T-helper 1 cell (primary cell): ENCODE measurements at places on chromosomes 5 and 9.

- DNase-seq = no peak
Measured at GRCh38 chr5:14326035-14326903, 183.1 kb downstream of the TRIO start.

- DNase-seq = no peak
Measured at GRCh38 chr9:99199938-99200539, 21.7 kb downstream of the ALG2 start.

- DNase-seq = no peak
Measured at GRCh38 chr5:158406884-158407823, 548.2 kb upstream of the CLINT1 start.

DNA sequence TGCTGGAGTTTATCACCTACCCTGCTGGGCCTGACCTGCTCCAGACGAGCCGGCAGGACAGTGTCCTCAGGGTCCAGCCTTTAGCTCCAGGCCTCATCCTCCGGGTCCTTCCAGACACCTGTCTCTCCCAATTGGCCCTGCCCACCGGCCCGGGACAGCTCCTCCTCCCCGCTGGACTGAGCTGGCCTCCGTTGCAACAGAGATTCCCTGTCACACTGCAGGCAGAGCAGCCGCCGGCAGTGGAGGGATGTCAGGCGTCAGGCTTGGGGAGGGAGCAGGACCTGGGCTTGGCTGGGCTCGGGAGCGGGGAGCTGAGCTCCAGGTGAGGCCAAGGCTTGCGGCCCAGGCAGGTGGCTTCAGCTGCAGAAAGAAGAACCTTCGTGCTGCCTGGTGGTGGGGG lies 1.7 kb downstream of the KCNT1 start:
- DNase-seq = no peak

DNA sequence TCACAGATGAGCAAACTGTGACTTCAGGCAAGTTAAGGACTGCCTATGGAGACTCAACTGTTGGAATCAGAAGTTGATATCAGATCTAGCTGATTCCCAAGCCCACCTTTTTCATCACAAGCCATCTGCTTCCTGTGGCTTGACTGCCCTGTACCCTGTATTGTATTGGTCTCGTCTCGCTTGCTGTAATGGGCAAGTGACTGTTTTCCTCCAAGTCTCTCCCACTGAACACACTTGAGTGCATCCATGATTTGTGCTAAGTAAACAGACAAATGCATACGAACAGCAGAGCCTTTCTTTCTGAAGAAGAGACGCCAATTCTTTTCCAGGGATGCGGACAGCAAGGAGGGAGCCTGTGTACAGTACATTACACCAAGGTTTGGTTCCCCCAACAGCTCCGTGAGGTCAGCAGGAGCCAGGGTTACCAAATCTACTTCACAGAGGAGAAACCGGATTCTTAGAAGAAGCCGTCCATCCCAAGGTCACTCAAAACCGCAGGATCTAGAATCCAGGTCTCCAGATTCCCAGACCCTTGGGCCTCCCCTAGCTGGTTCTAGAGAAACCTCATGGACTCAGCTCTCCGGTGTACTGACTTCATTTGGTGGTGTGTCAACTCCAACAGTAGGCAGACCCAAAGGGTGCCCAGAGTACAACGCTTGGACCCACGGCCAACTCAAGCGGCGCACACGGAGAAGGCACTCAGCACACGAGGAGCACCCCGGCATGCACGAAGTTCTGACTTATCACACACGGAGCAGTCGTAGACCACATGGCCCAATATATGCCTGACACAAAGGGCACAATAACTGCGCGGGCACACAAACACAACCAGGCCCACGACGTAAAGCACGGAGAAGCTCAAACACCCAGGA lies 1.1 kb downstream of the BAG1 start:
- no peak for DNase-seq

GRCh38 chr9:126494264-126494663 lies 119.5 kb upstream of the LMX1B start:
- no peak for DNase-seq

- DNase-seq = no peak
Measured at GRCh38 chr9:15430920-15431844, 8.5 kb downstream of the SNAPC3 start.

- no peak for DNase-seq
Measured at GRCh38 chr5:15690611-15691010, 190.6 kb downstream of the FBXL7 start.

DNA sequence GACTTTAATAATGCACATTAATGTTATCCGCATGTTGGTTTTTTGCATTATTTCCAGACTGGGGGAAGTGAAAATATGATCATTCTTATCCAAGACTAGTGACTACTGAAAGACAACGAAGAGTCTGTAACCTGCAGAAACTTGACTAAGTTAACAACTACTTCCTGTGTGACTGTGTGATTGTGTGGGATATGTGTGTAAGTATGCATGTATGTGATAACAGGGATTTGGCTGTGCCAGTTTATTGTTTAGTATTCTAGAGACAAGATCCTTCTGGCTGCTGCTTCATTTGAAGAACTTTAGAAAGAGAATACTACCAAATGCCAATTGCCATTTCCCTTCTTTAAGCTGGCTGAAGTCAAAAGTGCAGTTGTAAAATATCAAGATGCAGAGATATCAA lies 375.7 kb upstream of the PRR16 start:
- no peak for DNase-seq

DNA sequence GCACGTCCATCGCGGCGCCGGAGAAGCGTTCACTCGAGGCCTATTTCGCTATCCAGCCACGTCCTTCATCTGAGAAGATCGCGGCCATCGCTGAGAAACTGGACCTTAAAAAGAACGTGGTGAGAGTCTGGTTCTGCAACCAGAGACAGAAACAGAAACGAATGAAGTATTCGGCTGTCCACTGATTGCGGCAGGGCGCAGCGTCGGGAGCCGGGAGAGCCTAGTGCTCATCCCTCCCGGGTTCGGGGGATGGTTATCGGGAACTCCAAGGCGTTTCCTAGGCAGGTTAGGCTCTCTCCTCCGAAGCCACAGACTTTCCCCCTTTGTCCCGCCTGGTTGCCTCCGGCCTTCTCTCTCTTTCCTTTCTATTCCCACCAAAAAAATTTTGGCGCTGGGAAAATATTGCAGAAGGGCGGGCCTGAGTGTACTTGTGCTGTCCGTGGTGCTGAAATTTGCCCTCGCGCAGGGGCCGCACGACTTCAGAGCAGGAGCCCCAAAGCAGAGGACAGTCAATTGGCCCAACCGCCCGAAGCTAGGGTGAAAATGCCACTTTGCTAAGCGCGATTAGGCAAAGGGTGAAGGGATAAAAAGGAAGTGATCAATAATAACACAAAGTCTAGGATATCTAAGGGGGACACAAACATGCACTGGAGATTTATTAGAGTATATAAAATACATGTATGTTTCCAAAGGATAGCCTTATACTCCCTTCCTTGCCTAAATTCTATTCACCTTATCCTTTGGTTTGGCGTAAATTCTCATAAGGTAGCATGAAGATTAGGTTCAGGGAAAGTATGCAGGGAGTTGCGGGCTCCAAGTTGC lies 1.8 kb downstream of the POU4F3 start:
- no peak for DNase-seq

GRCh38 chr5:43456556-43456955 lies 27.1 kb downstream of the TMEM267 start:
- no peak for DNase-seq

DNA sequence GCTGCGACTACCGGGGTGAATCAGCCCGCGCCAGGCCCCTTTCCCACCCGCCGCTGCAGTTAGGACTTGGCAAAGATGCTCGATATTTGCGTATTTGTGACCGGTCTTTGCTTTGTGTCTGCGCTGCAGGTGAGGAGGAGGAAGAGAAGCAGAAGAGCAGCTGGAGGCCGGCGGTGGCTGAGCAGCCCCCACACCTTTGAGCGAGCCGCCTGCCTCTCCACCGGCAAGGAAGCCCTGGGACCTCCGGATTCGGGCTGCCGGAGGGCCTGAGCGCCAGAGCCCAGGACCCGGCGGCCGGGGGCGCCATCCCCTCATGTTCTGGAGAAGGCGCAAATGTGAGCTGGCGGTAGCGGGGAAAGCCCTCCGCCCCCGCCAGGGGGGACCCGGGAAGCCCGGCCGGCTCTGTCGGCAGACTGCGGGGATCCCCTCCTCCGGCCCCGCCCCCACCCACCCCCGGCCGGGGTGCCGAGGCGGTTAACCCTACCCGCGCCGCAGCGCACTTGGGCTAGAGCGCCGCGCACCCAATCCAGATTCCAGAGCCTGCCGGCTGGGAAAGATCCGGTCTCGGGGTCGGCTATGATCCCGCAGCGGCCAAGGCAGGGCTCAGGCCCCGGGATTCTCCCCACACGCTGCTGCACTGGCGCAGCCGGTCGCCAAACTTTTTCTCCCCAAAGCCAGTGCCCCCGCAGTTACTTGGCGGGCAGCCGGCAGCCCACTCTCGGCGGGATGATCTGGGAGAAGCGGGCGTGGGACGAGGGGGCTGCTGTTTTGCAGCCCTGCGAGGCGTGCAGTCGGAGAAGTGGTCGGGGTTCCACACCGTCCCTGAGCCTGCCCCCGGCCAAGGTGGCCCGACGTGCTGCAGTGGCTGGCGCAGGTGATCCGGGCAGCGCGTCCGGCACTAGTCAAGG lies 800 bp upstream of the KCNN2 start:
- DNase-seq = no peak

- DNase-seq = no peak
Measured at GRCh38 chr5:31116466-31117031, 76.9 kb upstream of the CDH6 start.

DNA sequence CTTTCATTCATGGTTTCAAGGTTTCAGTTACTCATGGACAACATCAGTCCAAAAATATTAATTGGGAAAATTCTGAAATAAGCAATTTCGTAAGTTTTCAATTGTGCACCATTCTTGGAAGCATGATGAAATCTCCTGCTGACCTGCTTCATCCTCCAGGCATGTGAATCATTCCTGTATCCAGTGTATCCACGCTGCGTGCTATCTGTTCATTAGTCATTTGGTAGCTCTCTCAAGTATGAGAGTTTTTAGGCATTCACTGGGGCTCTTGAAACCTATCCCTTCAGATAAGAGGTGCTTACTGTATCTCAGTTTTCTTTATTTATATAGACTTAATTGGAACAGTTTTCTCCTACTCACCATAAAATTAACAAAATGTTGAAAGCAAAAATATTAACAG lies 293.0 kb downstream of the CDH12 start:
- DNase-seq = no peak

DNA sequence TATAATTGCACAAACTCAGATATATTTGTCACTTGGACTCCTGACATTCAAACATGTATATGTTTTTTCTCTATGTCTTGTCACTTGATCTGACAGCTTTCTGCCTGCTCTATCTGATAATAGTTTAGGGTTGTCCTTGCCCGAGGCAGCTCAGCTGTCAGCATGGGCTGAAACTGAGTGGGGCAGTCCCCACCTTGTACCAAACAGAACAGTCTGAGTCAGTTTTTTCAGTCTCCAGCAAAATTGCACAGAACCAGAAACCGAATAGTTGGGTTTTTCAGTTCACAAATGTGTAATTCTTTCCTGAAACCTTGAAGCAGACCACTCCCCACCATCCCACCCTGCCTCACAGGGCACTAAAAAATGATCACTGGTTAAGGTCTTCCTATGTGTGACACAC lies 9.5 kb upstream of the HAND1 start:
- peak; percentile 42 for DNase-seq

GRCh38 chr9:18043978-18044377 lies 430.0 kb upstream of the ADAMTSL1 start:
- DNase-seq = no peak

DNA sequence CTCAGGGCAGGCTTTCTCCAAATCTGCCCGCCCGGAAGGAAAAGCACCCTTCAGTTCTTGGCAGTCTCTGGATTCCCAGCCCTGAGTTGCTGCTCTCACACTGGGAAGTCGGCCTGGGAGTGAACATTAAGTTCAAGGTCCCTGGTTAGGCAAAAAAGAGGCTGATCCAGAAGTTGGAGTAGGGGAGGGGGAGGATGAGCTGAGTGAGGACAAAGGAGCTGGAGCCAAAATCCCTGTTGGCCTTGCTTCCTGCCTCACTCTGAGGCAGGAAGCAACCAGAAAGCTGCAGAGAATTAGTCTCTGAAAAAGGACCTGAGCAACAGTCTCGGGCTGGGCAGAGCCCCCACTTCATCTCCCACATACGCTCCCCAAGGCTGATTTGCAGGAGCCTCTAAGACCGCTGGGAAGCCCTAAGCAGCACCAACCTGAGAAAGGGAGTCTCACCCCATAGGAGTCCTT lies 15.0 kb upstream of the RPS14 start:
- DNase-seq = no peak
